ENCODE measurements at places on chromosomes 1 and 21. TPM values are rescaled to one million over a fixed set of nuclear protein-coding genes. Genes with fewer than 3 reads are reported as not detected.

DNA sequence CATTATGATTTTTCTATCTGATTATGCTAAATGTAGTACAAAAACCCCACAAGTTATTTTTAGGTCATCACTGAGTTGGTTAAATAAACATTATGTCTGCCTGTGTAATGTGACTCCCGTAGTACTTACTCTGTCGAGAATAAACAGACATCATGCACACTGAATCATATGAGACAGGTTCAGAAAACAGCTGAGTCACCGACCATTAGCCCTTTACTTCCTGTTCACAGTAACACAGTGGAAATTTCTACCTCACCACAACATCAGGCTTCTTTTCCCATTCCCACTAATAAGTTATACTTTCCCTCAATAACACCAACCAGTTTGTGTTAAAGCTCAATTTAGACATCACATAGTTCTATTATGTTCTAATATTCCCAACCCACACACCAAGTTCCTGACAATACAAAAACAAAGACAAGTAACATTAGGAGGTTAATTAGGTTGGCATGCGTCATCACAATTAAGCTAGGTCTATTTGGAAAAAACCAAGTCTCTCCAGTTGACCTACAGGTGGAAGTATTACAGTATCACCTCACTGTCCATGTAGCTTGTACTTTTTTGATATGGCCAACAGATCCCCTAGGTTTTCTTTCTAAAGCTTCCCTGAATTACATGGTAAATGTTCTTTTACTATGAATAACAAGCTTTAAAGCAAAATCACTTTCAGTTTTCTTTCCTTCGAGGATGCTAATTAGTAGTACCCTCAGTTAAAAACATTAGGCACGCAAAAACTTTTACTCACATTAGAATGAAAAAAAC is 154.2 kb downstream of the EIF4G3 start:
- peak; percentile 80 for DNase-seq

DNA sequence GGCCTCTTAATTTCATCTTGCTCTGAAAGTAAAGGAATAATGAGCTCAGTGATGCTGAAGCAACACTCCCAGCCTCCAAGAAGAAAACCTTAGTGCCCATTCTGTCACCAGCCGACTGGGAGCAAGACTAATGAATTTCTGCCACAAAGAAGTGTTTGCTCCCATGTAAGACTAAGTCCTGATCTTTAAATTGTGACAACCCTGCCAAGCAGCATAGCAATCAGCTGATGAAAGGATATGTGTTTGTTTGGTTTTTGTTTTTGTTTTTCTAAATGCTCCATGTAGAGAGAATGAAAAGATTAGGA is 113.7 kb upstream of the PALMD start:
- DNase-seq = no peak

Gene C4BPB
- 18.1 TPM for total RNA-seq

GRCh38 chr1:39490596-39491145 is 765 bp upstream of the BMP8A start:
- no peak for DNase-seq

DNA sequence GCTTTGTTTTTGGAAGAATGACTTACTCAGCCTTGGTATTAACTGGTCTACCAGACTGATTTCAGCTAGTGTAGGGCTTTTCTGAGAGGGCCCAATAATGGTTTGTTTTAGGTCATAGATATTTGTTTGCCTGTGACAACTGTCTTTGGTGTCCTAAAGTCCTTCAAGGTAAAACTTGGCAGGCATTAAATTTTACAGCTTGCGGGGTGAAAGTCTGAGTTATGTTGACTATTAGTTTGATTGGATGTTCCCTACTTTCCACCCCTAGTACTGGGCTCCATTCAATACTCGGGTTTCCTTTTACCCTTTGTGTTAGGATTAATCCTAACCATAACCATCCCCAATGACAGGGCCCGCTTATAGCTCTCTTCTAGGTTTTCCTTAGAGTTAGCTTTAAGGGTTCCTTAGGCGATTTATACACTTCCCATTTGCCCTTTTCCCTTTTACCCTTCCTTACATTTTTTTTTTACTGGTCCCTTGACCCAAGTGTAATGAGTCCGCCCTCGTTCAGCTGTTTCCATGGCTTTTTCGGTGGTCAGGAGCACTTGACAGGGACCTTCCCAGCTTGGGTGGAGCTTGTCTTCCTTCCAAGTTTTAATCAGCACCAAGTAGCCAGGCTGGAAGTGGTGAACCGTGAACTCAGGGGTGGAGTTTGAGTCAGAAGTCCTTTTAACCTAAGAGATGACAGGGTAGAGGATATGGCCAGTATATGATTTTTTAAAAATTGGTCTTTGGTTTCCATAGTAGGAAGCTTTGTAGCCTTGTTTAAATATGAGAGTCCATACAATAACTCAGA is 28.5 kb upstream of the LCE5A start:
- DNase-seq = no peak

Gene KCNT2
- 0.18 TPM for total RNA-seq

DNA sequence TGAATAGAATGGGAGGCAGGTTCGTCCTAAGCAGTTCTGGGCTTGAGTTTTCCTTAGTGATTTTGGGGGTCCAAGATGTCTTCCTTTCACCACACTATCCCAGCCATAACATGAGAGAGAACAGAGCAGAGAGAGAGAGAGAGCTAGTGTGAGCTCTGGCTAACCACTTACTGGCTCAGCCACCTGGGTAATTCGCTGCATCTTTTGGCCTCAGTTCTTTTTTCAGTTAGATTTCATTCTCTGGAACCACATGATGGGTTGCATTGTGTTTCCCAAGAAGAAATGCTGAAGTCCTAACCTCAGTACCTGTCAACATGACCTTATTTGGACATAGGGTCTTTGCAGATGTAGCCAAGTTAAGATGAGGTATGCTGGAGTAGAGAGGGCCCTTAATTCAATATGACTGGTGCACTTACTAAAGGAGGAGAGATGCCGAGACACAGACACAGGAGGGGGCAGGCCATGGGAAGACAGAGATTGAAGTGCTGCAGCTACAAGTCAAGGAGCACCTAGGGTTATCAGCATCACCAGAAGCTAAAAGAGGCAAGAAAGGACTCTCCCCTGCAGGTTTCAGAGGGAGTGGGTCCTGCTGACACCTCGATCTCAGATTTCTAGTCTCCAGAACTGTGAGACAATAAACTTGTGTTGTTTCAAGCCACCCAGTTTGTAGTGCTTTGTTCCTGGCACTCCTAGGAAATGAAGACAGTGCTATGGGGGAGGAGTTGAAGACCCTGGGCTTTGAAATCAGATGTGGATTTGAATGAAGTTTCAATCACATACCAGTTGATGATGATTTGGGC is 26.2 kb upstream of the TARBP1 start:
- DNase-seq = no peak

DNA sequence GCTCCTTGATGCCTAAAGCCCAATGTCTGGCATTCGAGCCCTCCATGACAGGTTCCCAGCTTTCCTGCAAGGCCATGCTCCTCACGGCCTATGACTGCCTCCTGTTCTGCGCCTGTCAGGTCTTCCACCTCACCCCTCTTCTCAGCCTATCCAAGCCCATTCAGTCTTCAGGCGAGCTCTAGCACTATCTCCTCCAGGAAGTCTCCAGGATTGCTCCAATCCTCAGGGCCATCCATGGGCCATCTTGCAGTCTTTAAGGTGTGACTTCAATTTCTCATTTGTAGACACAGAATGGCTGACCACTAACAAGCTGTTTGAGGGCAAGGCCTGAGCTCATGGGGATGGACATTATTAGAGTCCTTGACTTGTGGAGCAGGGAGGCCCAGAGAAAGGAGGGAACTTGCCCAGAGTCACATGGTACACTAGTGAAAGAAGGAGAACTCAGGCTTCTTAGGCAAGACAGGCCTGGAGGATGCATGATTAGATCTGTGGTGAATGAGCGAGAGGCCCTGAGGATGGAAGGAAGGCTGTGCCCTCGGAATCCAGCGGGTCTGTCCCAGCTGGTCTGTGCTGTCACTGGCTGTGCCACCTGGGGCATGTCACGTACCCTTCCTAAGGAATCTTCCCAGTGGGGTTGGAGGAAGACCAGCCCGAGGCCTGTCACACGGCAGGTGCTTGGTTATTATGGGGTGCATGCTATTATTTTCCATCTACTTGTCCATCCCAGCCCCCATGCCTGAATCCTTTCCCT is 1.2 kb upstream of the ACOT11 start:
- no peak for DNase-seq

- DNase-seq = no peak
These were observed 71.6 kb downstream of the SH3BGR start for GRCh38 chr21:39523399-39523798.

Gene HSPA13
- total RNA-seq = 6.6 TPM

GRCh38 chr1:115068826-115069585 is 20.3 kb downstream of the TSPAN2 start:
- DNase-seq = no peak

GRCh38 chr21:25895565-25896205 is 160.9 kb downstream of the GABPA start:
- no peak for DNase-seq

GRCh38 chr1:83064589-83065242 is 934.2 kb downstream of the TTLL7 start:
- DNase-seq = no peak

GRCh38 chr1:204574865-204575163 is 58.6 kb downstream of the MDM4 start:
- no peak for DNase-seq

- DNase-seq = no peak
These were observed 425.3 kb downstream of the DUSP10 start for GRCh38 chr1:221316491-221317056.

DNA sequence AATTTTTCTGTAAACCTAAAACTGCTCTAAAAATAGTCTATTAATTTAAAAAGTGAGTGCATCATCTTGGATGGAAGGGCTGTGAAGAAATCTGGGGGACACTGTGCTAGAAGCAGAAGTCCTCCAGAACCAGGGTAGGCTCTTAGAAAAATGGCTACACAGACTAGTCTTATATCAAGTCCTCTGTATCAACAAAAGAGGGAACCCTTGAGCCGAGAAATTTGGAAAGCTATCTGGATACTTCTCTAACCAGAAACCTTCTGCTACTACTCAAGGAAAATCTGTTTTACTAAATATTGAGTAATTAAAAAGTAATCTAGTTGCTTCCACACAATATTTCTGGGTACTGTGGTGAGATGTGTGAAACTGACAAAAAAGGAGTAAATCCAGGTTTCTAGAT is 92.1 kb downstream of the WDR3 start:
- DNase-seq = no peak

- no peak for DNase-seq
These were observed 12.1 kb downstream of the TRIM46 start for GRCh38 chr1:155185783-155186066.

Gene ILDR2
- 2.1 TPM for total RNA-seq

DNA sequence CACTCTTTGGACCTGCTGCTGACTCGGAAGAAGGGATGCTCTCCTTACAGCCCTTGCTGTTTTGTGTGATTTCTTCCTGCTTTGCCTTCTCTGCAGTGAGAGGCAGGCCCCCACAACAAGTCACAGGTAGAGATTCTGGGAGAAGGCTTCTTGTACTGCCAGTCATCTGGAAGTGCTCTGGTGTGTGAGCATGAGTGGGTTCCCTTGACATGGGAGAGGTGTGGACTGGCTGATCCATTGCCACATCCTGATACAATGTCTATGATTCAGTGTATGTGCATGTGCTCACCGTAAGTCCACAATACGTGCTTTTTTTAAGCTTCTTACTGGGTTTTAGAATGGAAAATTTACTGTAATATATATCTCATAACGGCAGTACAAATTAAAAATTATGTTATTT is 46.0 kb upstream of the PLA2G4A start:
- no peak for DNase-seq

GRCh38 chr1:25642574-25643108 is 26.1 kb downstream of the MAN1C1 start:
- peak; percentile 82 for DNase-seq

GRCh38 chr21:17389311-17389710 is 123.5 kb upstream of the CXADR start:
- DNase-seq = no peak

DNA sequence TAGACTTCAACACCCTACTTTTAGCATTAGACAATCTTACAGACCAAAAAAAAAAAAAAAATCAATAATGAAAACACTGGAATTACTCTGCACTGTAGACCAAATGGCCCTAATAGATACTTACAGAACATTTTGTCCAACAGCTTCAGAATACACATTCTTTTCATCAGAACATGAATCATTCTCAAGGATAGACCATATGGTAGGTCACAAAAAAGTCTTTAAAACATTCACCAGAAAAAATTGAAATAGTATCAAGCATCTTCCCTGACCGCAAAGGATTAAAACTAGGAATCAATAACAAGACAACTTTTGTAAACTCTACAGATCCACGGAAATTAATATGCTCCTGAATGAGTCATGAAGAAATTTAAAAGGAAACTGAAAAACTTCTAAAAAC is 22.5 kb downstream of the ZNF670 start:
- DNase-seq = no peak

Gene TNFSF18
- total RNA-seq = not detected

Gene CELA3B
- not detected for total RNA-seq

- no peak for DNase-seq
These were observed 130.8 kb downstream of the NOS1AP start for GRCh38 chr1:162200096-162200847.

DNA sequence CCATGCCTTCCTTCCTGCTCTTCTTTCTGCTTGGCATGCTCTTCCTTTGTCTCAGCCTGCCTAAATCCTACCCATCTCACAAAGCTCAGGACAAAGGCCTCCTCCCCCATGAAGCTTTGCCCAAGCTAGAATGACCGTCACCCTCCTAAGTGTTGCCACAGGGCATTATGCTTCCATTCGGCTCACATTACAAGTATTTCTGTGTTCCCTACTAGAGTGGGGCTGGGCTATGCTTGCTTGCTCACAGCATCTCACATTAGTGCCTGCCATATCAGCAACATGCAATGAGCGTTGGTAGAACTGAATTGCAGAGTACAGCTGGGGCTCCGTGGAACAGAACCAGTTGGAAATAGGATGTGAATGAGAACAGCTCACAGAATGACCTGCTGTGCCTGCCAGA is 82.8 kb downstream of the CD58 start:
- no peak for DNase-seq

Gene KRTAP6-1
- total RNA-seq = not detected

GRCh38 chr1:165300400-165300903 is 56.1 kb downstream of the LMX1A start:
- no peak for DNase-seq

Gene CYP4A11
- 9.1 TPM for total RNA-seq

- DNase-seq = peak; percentile 86
These were observed 8.5 kb upstream of the MEX3A start for GRCh38 chr1:156090840-156091188.

GRCh38 chr1:247331525-247332214 is at the start of gene ZNF496:
ZNF496 (minus strand) TSS chr1:247331867; CDS start chr1:247329578, 2,289 bp downstream.
- DNase-seq = peak; percentile 65

Gene MSH4
- total RNA-seq = not detected
